Stomach (tissue), 19 donors: ENCODE measurements at places on chromosomes 12 and 14. TPM values are rescaled to one million over a fixed set of nuclear protein-coding genes. Genes with fewer than 3 reads are reported as not detected.

The WASHC4 gene
- total RNA-seq: 128 TPM

The KRT6C gene
- total RNA-seq: not detected

The FGD4 gene
- 131 TPM for total RNA-seq

The LHX5 gene
- not detected for total RNA-seq

DNA sequence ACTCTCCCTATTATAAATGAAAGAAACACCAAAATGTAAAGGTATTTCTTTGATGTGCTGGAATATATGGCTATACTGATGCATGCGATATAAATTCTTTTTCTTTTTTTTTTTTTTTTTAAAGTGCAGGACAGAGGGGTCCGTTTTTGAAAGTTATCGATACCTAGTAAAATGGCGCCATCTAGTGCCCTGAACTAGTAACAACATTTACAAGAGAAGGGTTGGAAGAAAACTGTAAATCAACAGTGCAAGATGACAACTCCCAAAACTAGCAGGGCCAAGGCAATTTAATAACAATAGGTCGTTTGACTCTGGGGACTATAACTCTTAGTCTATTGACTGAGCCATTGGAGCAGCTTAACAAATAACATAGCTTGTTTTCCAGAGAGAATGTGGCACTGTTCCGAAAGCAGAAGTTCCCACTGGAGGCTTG lies 137.7 kb downstream of the SPTSSA start:
- no peak for DNase-seq

DNA sequence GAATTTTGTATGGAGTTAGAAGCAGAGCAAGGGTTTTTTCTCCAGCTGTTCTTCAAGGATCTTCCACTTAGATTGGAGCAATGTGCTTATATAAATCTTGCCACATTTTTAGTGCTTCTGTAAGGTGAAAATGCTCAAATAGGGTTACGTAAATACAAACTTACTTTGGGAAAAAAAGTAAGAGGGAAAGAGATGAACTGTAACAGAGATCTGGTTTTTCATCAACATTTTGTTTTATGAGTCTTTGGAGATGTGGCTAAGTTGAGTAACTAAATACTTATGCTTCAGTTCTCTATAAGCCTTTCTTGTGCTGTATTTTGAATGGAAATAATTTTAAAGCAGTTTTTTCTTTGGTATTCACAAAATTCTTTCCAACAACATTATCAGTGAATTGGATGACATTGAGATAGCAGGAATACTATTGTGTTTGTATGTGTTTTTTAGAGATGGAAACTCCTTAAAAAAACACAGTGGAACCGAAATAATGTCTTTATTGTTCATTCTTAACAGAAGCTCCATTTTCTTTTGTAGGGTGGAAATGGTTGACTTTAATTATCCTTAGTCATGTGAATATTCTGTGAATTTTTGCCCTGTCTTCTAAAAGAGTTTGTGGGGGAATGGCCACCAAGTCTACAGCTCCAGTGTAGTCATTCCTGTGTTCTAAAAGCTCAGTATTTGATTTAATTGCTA lies 45.7 kb downstream of the NPAS3 start:
- no peak for DNase-seq

The RBP5 gene
- not detected for total RNA-seq

- DNase-seq: peak; percentile 65
These were observed 35.5 kb upstream of the TSPAN9 start for GRCh38 chr12:3041558-3042164.

DNA sequence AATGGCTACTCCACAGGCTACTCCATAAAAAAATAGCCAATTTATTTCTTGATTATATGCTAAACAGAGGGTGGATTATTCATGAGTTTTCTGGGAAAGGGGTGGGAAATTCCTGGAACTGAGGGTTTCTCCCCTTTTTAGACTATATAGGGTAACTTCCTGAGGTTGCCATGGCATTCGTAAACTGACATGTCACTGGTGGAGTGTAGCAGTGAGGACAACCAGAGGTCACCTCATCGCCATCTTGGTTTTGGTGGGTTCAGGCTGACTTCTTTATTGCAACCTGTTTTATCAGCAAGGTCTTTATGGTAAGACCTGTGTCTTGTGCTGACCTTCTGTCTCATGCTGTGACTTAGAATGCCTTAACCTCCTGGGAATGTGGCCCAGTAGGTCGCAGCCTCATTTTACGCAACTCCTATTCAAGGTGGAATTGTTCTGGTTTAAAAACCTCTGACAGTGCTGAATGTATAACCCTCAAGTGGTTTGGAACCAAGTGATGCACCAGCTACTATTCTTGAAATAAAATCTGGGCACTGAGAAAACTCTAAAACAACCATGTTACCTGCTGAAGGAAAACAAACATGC lies 27.7 kb downstream of the C12orf56 start:
- no peak for DNase-seq

DNA sequence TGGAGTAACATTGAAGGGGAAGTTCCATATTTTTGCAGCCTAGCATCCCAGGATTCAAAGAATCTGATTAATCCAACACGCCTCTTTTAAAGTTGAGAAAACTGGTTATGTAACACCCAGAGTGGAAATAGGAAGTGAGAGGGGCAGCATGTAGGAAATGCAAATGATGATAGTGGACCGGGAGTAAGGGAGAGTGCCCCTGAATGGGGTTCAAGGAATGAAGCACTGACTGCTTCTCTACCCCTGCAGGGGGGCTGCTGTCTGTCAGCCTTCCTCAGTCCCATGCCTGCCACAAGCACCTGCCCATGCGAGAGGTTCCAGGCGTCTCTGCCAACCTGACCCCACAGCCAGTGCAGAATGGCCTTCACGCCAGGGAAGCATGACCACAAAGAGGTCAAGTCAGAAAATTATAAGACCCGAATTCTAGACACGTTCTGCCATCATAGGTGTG lies 126.5 kb upstream of the CCND2 start:
- DNase-seq: no peak

The HSP90AA1 gene
- total RNA-seq: 213 TPM
